ENCODE measurements at places on chromosomes 1 and 21.

DNA sequence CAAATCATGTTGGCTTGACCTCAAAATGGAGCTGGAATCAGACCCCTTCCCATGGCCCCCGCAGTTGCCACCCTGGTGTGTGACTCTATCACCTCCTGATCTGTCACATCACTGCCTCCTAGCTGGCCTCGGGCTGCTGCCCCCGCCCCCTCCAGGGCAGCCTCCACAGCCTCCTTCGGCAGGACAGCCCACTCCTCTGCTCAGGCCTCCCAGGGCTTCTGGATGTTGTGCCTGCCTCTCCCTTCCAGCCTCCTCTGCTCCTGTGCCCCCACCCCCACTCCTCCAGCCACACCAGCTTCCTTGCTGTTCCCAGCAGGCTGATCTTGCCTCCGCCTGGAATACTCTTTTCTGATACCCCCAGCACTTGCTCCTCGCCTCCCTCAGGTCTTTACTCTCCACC lies 134.4 kb upstream of the EDN2 start:
- DNase-seq: no peak

DNA sequence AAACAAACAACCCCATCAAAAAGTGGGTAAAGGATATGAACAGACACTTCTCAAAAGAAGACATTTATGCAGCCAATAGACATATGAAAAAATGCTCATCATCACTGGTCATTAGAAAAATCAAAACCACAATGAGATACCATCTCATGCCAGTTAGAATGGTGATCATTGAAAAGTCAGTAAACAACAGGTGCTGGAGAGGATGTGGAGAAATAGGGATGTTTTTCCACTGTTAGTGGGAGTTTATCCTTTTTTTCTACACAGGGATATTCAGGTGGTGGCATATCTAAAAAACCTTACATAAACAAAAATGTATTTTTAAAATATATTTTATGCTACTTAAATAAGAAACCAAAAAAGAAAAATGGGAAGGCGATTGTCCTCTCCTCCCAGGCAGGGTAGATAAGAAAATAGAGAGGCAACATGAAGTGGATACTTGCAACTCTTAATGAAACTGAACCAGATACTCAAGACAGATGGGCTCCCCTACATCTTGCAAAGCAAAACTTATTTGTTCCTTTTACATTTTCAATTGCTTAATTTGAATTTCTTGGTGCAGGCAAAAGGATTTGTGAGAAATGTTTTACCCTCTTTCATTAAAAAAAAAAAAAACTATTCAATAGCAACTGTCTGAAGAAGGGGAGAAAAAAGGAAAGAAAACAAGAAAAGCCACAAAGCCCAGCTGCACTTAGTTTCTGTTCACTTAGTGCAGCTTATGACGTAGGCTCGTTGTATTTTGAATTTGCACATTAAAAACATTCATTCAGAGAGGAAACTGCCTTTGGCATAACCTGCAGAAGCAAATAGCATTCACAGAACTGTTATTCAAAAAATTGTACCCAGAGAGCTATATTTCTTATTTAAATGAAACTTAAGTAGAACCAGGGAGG lies 36.9 kb upstream of the RGS1 start:
- DNase-seq: peak; percentile 15

- DNase-seq: no peak
Observed at GRCh38 chr1:66302815-66303214, 231.1 kb upstream of the SGIP1 start.

- no peak for DNase-seq
Observed at GRCh38 chr1:161777261-161777660, 11.1 kb downstream of the ATF6 start.

GRCh38 chr1:96487971-96488370 lies 233.6 kb upstream of the PTBP2 start:
- no peak for DNase-seq

Measured in NCI-H526 (cell line).